ENCODE measurements at places on chromosomes 3 and 15.
A peak's percentile ranks its signal among the peaks of the same experiment; 100 is the strongest.

DNA sequence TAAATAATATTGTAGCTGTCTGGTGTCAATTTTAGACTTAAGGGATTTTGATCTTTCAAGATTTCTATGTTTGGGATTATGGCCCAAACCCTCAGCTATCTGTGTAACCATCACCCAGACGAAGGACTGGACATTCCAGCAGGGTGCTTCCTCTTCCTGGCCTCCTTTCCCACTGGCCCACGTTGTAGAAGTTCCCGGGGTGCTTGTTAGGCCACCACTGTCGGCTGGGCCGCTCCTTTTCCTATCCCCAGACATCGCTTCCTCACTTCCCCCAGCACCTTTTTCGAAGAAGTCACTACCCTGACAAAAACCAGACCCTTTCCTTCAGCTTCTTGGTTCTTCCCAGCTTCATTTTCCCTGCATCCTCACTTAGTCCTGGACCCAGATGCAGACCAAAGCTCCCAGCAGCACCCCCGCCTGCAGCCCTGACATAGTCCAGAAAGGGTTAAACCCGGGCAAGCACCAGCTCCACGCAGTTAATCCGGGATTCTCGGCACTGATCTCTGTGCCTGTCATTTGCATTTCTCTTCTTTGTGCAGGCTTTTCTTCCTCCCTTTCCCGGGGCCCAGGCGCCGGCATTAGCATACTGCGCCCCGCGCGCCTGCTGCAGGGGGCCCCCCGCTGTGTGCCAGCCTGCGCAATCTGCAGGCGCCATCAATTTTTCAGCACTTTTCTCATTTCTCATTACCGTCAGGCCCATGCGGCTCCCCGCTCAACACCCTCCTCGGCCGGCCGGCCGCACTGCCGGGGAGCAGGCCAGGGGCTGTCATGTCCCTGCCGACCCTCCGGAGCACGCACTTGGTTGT lies 90.6 kb downstream of the ZNF621 start:
- DNase-seq = no peak

DNA sequence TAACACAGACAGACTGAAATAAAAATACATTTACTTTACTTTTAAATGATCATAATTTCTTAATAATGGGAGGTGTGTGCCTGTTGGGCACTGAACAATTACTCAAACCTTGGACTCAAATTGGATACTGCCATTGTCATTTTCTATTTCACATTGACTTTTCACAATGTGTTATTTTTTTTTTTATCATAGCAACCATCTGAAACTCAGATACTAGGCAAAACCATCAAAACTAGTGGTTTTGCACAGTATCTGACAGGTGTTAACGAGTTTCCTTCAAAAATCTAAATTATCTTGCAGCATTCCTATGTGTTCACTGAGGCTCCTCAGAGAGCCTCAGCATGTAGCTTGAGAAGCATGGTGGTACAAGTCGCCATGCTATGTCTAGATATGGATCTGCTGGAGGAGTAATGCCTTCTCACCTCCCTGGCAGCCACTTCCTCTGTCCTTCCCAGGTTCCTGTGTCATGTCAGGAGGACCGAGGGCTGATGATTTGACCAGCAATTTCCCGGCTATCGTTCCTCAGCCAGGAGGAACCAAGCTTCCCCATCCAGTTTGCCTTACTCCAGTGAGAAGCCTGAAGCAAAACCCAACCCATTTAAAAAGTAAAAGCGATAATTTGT lies 29.9 kb upstream of the RFTN1 start:
- DNase-seq = no peak

- no peak for DNase-seq
These were observed 54.5 kb downstream of the OSBPL10 start for GRCh38 chr3:31926543-31926942.

DNA sequence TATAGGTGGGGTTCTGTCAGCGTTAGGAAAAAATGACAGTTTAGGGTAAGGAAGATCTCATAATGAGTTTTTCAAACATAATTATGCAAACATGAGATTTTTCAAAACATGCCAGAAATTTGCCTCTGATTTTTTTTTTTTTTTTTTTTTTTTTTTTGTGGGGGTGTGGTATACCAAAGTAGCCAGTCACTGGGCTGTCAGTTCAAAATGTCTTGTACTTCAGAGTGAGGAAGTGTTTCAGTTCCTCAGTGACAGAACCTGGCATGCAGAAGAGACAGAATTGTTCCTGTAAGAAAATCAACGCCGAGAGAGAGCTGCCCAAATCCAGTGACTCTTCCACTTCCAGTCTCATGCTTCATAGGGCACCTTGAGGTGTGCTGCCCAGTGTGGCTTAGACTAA lies 9.7 kb downstream of the NCBP2 start:
- no peak for DNase-seq

- no peak for DNase-seq
These were observed 55.6 kb upstream of the CGNL1 start for GRCh38 chr15:57320631-57321220.

DNA sequence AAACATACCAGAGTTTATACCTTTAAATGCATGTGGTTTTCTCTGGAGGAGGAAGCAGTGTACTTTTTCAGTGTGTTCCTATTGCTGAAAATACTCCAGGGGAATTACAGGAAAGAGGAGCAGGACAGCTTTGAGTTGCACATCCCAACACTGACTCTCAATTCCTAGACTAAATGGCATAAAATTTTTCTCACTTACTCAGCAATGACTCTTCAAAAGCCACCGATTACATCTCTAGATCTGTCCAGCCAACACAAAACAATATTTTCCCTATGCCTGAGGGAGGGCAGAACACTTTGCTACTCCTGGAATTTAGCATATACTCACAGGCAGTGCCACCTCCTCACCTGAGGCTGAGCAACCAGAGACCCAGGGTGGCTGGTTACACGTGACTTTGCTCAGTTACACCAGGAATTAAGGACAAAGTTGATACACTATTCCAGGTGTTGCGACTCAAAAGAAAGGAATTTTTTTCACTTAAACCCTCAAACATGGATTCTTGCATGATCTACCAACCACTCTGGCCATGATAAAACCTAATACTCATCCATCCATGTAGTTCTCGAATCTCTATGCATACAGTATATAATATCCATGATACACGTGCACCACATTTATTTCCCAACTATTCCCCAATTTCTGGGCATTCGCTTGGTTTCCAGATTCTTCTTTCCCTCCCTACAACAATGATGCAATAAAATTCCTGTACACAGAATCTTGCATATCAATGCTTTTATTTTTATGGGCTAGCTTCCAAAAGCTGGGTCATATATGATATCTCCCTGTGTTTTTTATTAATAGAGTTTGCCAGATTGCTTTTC lies 194.6 kb downstream of the THRB start:
- no peak for DNase-seq

DNA sequence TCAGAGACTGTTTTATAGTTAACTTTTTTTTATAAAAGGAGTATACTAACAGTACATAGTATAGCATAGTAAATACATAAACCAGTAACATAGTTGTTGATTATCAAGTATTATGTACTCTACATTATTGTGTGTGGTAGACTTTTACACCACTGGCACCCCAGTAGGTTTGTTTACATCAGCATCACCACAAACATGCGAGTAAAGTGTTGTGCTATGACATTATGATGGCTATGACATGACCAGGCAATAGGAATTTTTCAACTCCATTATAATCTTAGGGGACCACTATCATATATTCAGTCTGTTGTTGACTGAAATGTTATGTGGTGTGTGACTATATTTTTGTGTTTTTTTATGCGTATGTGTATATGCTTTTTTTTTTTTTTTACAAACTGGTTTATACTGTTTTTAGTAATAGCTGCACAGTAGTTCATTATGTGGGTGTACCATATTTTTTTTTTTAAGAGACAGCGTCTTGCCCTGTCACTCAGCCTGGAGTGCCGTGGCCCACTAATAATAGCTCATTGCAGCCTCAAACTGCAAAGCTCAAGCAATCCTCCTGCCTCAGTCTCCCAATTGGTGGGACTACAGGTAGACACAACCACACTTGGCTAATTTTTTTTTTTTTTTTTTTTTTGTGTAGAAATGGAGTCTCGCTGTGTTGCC lies 1.9 kb downstream of the CAPN7 start:
- DNase-seq = no peak

DNA sequence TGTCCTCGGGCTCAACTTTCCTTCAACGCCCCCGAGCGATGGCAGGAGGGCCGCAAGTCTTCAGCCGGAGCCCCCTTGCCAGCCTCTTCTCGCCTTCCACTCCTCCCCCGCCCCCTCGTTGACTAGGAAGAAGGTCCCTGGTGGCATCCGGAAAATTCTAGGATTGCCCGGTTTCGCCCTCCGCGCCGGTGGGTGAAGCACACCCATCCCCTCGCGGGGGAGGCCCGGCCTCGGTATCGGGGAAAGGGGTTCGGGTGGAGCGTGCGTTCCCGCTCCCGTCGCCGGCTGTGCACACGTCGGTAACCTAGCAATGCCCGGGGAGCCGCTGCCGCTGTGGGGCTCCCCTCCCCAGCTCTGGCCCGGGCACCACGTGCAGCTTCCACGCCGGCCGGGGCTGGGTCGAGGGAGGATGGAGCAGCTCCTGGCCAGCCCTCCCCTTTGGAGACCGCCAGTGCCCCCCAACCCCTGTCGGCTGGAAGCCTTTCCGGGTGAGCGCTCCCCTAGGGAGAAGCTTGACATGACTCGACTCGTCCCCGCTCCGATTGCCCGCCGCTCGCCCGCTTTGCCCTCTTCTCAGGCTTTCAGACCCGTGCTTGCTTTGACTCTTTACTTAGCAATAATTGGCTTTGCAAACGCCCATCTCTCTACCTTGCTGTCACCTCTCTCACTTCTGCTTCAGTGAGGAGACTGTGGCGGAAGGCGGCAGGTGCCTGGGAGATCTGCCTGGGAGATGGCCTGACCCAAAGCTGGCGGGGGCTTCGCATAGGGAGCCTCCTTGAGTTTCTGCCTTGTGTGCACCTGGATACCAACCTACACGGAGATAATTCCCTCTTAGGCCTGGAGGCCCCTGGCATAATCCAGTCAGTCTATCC lies 1.3 kb downstream of the CACNA1D start:
- no peak for DNase-seq

- DNase-seq = no peak
These were observed 81.9 kb upstream of the CDV3 start for GRCh38 chr3:133491481-133492059.

DNA sequence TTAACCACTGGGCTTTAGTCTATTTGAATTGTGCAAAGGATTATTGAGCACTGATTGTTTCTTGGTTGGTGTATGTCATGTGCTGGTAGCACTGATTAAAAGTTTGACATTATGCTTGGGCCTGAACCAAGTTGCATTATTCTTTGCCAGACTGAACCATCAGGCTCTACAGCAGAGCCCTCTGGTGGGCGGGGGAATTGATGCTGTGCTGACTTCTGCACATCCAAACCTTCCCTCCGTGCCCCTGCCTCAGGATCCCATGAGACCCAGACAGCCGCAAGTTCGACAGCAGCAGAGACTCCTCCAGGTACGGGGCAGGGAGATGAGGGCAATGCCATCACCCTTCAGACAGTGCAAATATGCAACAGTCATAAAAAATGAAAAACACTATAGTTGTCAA lies 28.4 kb upstream of the P2RY12 start:
- DNase-seq = no peak

GRCh38 chr3:193894121-193894863 lies 241.7 kb upstream of the HES1 start:
- DNase-seq = no peak

DNA sequence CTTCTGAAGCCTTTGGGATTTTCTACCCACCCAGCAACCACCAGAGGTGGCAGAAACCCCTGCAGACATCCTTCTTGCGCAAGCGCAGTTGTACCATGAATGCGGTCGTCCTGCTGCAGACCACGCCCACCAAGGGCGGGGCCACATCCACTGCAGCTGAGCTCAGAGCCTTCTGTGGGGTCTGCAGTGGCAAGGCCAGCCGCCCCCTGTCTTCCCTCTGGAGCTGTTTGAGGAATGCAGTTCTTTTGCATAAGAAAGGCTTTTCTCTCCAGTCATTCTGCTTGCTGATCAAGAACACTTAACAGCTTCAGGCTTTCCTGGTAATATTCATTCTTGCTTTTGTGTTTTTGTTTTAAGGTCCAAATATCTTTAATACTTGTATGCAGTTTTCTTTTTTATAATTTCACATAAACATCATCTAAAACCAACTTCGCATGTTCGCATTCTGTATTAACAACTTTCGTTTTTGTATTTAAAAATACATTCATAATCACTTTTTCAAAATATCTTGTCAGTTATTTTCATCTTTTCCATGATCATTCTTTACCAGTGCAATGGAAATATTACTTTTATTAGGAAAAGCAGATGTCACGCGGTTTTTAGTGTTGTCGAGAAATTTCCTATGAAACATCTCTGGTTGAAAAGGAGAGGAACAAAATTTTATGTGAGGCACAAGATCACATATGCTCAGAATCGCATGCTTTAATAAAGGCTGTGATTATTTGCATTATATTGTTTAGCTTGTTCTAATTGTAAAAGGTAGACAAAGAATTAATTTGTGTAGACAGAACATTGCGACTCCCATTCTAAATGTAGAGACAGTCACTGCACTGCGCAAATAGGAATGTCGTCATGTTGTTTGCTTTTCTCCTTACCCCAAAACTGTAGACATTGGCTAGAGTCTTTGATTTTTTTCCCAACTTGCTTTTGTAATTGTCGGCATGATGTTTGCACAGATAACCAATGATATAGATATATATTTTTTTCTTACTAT lies 98.1 kb upstream of the SNRPN start:
- DNase-seq = no peak

DNA sequence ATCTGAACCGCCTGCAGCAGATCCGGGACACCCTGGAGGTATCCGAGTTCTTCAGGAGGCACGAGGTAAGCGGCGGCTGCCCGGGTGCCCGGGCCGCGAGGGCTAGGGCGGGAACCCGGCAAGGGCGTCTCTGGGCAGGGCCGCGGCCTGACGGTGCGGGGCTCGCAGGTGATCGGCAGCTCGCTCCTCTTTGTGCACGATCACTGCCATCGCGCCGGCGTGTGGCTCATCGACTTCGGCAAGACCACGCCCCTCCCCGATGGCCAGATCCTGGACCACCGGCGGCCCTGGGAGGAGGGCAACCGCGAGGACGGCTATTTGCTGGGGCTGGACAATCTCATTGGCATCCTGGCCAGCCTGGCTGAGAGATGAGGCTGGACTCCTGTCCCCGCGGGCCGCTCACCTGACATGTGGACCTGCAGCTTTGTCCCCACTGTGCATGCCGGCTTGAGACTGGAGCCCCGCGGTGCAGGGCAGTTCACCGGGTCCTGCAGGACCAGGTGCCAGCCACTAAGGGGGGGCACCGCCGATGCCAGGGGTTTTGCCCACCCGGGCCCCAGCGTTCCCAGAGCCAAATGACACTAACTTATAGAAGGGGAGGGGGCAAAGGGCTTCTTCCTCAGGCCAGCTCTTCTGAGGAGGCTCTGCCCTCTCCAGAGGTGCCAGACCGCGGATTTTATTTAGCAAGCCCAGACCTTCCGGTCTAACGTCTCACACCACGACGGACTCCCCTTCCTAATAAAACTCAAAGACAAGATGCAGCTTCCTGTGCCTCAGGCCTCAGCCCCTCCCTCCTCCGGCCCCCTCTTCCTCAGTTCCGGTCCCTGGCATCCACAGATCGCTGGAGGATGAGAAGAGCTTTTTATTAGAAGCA lies 9.4 kb downstream of the ITPKA start:
- DNase-seq = no peak

- peak; percentile 7 for DNase-seq
These were observed 114.5 kb upstream of the GOLGA8J start for GRCh38 chr15:29968099-29968894.
